Stimulated activated naive CD8-positive, alpha-beta T cell treated with anti-CD3 and anti-CD28 coated beads, Interleukin-15, Interleukin-2, amounts not matched to agents 100 U/mL and 50 U/mL, for 24 hours (primary cell): ENCODE measurements at places on chromosomes 6 and 20.

DNA sequence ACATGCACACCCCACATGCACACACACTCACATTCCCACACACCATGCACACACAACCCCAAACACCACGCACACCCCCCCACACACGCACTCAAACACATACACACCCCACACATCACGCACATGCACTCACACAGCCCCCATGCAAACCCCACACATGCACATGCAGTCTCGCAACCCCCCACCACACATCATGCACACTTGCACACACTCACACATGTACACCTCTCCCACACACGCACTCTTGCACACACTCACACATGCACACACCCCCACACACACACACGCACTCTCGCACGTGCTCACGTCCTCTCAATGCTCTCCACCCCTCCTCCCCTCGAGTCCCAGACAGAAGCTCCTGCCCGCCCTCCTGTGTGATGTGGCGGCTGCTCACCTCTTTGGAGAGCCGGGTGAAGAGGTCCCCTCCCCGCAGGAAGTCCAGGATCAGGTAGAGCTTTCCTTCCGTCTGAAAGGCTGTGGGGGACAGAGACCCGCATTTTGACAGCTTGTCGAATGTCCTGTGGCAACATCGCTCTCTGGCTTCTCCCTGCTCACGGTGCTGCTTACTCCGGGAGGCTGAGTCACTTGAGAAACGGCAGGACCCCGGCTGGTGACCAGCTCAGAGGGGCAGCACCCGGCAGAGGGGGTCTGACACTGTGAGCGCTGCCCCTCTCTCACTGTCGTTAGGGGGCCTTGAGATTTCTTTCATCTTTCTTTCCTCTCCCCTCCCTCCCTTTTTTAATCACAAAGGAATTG lies 78.5 kb downstream of the RAMACL start:
- DNase-seq: no peak

GRCh38 chr20:57211908-57212533 lies 54.4 kb downstream of the BMP7 start:
- no peak for DNase-seq

DNA sequence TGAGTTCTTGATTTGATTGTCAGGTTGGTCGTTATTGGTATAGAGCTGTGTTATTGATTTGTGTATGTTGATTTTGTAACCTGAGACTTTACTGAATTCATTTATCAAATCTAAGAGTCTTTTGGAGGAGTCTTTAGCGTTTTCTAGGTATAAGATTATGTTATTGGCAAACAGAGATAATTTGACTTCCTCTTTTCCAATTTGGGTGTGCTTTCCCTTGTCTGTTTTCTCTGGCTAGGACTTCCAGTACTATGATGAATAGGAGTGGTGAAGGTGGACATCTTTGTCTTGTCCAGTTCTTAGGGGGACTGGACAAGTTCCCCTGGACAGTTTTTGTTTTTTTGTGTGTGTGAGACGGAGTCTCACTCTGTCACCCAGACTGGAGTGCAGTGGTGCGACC lies 17.4 kb downstream of the HLA-DOA start:
- no peak for DNase-seq

- no peak for DNase-seq
These were observed 4.6 kb downstream of the MAS1L start for GRCh38 chr6:29483186-29483585.

- DNase-seq: no peak
These were observed 31.0 kb upstream of the PSMF1 start for GRCh38 chr20:1087311-1087905.
